ENCODE measurements at places on chromosomes 4 and X.

GRCh38 chrX:63434206-63434605 is 83.1 kb upstream of the SPIN4 start:
- DNase-seq: no peak

- no peak for DNase-seq
Observed at GRCh38 chrX:143058120-143058519, 32.4 kb downstream of the SPANXN4 start.

DNA sequence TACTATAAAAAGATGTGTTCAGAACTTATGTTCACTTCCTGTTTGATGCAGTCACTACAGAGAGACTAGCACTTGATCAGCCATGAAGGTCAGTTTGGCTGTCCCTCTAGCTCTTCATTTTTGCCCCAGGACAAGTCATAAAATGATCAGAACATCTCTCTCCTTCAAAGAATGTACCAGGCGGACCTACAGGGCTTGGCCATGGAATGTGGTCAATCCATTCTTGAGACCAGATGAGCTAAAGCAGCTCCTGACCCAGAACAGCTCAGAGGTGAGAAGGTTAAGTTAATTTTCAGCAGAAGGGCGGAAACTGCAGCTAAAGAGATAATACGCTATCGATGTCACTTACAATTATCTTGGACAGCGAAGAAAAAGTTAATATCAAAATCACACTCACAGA is 49.2 kb upstream of the TAB3 start:
- DNase-seq: no peak

- no peak for DNase-seq
Observed at GRCh38 chrX:72207366-72207765, 25.8 kb downstream of the PIN4 start.

DNA sequence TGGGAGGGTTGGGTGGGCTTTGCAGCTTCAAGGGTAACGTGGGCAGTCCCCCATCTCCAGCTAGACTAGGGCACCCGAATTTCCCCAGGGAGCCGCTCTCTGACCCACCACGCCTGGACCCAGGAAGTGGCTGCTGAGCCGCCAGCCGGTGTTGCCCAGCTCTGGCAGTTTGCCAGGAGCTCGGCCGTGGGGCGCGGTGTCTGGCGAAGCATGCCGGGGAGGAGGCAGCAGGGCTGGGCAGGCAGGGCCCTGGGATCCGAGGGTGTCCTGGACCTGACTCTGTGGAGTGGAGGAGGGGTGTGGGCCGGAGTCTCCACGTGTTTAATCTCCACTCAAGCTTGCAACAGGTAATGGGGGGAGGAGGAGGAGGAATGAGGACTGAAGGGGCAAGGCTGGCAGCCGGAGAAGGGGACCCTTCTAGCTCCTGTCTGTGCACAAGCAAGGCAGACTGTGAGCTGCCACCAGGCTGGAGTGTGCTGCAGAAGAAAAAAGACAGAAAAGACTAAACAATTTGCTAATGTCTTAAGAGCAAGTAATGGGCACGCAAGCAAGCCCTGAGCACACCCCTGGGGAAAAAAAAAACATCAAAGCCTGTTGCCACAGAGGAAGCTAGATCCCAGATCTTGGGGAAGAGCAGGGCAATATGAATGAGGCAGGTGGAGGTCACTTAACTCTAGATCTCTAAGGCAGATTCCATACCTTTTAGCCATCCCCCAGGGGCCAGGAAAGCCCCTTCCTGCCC is 2.4 kb downstream of the LONRF3 start:
- no peak for DNase-seq

GRCh38 chrX:130172127-130172845 is 524 bp downstream of the RAB33A start:
- DNase-seq: no peak

DNA sequence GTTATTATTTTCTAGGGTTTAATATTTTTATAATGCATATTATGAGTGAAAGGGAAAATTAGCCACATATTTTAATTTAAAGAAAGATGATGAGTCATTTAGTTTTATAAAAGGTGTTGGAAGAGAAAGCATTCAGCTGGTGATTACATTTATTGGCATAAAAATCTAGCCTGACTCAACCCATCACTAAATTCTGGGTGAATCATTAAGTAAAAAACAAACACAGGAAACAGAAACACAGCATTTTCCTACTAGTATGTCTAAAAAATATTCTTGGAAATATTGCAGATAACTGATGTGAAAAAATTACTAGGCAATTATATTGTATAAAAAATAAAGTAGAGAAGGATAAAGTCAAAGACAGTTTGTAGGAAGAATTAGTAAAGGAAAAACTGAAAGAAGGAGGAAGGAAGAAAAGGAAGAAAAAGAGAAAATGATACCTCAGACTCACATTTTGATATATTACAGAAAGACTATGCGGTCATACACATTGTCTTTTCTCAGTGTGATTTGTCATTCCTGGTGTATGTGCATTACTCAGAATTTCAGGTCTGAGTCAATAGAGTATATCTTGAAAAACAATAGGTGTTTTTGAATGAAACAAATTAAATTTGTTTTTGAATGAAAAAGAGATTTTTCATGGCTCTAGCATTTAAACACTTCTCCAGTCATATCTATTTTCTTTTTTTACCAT is 48.0 kb upstream of the SPOCK3 start:
- DNase-seq: no peak

DNA sequence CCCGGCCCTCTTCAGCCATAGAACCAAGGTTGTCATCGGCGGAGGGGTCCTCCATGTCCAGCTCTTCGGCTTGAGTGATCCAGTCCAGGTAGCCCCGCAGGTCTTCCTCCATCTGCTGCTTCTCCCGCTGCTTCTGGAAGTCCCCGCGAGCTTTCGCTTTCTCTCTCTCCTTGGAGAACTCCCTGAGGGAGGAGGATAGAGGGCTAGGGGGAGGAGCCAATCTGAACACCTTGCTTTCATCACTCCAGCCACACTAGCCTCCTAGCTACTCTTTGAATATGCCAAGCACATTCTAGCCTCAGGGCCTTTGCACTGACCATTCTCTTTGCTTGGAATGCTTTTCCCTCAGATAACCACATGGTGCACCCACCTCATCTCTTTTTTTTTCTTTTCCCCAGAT is 6.2 kb downstream of the CACNA1F start:
- no peak for DNase-seq

GRCh38 chr4:68175562-68176155 is 46.0 kb upstream of the TMPRSS11F start:
- no peak for DNase-seq

- no peak for DNase-seq
Observed at GRCh38 chr4:35300996-35301774, 943.1 kb downstream of the ARAP2 start.

DNA sequence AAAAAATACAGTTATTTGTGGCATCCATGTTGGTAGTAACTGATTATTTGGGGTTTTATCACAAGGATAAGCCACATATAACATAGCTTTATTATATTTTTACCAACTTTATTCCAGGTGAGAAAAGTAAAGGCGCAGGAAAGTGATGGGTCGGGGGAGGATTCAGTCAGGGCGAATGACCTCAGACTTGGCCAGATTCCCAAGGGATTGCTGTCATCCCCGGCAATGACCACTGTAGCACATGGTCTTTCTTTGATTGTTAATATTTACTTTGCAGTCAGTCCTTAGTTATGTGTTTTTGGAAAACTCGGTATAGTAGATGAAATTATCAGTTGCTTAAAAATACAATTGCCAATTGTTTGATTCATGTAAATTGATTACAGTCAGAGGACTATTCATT is 17.6 kb downstream of the GRIA3 start:
- no peak for DNase-seq

DNA sequence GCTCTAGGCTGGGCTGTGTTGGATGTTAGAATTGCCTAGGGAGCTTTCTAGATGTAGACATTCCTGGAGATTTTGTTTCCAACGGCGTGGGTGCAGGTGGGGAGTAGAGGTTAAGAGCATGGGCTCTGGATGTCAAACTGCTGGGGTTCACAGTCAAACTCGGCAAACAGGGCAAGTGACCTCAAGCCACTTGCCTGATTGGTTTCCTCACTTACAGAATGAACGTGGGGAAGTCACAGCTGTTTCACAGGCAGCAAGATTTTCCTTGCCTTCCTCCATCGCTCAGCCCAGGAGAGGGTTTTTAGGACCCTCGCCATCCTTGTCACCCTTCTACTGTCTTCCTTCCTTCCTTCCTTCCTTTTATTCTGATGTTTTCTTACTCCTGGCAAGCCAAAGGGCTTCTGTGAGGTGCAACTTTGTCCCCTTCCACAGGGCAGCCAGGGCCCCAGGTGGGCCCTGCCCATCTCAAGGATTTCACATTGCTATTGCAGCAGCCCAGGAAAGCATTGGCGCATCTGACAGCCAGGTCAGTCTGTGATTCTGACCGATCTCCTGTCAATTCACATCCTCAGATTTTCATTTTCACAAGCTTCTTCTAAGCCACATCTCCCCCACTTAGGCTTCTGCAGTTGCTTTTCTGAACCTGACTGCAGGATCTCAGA is 7.0 kb downstream of the RTL5 start:
- DNase-seq: no peak

- no peak for DNase-seq
Observed at GRCh38 chr4:8552581-8553205, 27.5 kb upstream of the GPR78 start.

- DNase-seq: no peak
Observed at GRCh38 chr4:12123707-12124106, 695.0 kb upstream of the HS3ST1 start.

- DNase-seq: no peak
Observed at GRCh38 chr4:20493761-20494353, 206.4 kb upstream of the PACRGL start.

- no peak for DNase-seq
Observed at GRCh38 chr4:56703378-56703777, 22.3 kb upstream of the HOPX start.

DNA sequence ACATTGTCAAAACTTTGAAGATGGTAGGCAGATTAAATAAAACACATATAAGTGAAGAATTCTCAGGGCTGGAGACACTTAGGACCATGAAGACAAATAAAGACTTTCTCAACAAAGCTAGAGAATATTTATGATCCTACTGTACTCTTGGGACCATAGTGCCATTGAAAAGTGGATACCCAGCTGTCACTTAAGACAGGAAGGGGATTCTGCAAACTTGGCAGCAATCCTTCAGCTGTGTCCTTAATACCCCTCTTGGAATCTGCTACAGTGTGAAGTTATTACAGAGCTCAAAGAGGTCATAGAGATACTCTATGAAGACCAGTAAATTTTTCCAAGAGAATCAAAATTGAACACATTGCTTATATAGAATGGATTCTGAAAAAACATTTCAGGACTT is 24.3 kb downstream of the PDE5A start:
- no peak for DNase-seq

- no peak for DNase-seq
Observed at GRCh38 chr4:185119927-185120630, 23.0 kb upstream of the SLC25A4 start.

- no peak for DNase-seq
Observed at GRCh38 chr4:630656-631055, 5.3 kb downstream of the PDE6B start.

- no peak for DNase-seq
Observed at GRCh38 chr4:17817027-17817426, 6.2 kb downstream of the NCAPG start.

- no peak for DNase-seq
Observed at GRCh38 chr4:151715881-151716280, 44.9 kb downstream of the GATB start.

DNA sequence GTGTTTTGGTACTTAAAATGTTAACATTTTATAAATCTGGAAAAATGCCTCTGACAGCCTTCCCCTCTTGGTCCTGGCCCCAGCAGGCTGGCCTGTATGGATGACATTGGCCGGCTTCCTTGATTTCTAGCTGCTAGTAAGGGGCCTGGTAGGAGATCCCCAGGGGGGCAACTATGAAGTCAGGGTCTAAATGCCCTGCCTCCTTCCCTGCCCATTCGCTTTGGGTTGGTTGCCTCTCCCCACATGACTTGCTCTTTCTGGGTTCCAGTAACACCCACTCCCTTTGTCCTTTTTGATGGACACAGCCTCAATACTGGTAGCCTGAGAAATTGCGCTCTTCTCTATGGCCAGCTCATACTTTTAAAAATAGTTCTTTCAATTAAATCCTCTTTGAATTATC is 78.0 kb upstream of the MAD2L1 start:
- DNase-seq: no peak
